ENCODE measurements at places on chromosomes 7 and 10.

DNA sequence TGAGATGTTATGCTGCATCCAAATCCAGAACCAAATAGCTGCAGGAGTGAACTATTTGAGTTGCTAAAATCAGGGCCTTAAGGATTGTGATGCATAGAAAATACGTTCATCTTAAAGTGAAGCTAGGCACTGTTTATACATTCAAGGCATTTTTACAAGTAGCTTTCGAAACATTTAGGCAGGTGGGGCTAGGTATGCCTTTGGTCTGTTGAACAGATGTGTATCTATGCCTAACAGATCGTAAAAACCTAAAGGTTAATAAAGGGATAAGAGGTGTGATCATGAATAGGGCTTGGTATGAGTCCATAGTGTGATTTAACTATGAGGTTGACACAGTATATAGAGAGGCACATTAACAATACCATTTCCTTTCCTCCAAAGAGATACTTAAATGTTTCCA, 262.5 kb downstream of the SEMA3D start:
- DNase-seq = peak; percentile 23

DNA sequence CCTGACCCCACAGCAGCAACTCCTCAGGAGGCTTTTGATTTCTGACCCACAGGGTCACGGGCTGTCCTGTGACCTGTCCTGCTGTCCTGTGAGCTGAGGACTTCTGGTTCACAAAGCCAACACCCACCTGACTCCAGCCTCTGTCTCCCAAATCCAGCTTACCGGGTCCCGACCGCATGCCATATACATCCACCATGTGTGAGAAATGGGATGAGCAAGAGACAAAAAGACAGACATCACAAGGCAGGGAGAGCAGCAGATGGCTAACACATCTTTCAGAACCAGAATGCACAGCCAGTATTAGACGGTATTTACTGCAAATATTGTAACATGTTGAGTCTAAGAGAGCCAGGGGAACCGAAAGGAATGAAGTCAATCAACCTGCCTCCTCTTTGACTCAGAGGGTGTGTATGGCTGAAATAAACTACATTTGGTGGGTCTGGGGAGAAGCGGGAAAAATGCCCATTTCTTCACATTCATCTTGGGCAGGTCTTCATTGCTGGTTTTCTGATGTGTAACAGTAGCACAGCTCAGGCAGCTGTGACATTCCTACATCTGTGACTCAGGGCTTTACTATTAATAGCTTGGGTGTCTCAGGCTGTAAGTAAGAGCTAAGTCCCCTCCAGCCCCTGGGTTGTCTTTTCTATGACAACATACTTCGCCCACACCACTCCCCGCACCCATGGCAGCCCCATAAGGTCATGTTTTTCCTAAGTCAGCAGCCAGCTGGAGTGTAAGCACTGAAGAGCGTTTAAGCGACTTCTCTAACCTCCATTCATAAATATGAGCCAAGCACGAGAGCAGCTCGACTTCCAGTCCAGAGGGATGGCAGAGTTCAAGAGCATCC, 25.0 kb downstream of the ABLIM1 start:
- DNase-seq = no peak

DNA sequence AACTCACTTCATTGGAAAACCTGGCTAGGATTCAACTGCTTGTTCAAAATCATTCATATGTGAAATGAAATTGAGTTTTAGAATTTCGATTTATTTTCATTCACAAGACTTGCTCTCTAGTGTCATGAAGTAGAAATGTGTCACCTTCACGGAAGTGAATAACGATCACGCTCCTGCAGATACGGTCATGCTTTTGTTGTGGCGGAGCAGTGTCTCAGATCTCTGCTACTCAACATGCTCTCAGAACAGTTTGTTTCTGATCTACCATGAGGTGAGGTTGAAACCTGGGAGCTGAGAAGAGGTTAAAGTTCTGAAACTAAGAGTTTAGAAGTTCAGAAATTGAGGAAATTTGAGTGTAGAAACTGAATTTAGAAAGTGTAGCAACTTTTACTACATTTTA, 13.8 kb upstream of the PITRM1 start:
- no peak for DNase-seq

DNA sequence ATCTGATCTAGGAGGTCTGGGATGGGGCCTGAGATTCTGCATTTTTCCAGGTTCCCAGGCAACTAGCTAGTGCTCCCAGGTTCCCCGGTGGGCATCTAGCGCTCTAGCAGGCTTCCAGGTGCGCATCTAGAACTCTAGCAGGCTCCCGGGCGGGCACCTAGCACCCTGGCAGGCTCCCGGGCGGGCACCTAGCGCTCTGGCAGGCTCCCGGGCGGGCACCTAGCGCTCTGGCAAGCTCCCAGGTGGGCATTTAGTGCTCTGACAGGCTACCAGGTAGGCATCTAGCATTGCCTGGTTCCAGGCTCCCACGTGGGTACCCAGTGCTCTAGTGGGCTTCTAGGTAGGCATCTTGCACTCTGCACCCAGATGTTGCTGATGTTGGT, 414.7 kb downstream of the PLXNA4 start:
- DNase-seq = no peak

DNA sequence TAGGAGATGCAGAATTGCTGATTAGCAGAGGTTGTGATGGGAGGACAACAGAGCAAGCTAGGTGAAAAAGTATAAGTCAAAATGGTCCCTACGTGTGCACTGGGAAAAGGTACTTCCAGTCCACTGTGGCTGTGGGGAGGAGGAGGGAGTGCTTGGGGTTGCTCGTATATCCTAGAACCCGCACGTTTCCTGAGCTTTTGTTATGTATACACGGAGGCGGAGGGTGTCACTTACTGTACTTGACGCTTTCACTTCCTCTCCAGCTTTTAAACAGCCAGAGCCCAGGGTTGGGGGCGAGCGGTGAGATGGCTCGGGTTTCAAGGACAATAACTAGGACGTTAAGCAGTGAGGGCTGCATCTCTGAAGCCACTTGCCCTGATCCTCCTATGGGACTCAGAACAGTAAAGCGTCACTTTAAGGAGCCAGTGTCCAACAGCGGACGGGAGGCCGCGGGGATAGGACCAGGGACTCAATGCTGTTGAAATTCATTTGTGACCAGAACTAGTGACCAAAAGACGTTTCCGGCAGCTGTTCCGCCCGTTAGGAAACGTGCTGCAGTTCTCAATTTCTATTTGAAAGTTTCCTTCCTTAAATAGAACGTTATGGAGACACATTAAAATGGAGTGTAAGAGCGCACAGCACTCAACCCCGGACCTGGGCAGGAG, 985 bp upstream of the ETV1 start:
- peak; percentile 93 for DNase-seq

GRCh38 chr7:15916681-15917380, 230.3 kb upstream of the MEOX2 start:
- DNase-seq = no peak

All from NCI-H748 treated with DMSO at 0.1 percent for 48 hours (cell line).